ENCODE measurements at places on chromosomes 5 and 9.

GRCh38 chr9:36762958-36763357, 190.3 kb downstream of the MELK start:
- DNase-seq, result no peak

DNA sequence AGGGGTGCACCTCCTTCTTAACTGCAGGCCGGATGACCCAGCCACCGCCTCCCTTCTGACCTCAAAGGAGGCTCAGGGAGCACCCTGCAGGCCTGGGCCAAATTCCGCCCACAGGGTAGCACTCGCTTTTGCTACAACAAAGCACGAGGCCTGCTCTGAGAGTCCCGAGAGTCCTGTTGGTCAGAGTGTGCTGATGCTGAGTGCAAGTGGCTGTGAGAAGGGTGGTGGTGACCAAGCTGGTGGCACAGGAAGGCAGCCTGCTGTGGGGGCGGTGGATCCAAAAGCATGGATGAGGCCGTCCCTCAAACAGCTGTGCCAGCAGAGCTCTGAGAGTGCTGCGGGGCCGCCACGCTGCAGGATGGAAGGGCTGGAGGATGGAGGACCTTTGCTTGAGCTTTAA, 101.8 kb downstream of the AK8 start:
- DNase-seq, result no peak

DNA sequence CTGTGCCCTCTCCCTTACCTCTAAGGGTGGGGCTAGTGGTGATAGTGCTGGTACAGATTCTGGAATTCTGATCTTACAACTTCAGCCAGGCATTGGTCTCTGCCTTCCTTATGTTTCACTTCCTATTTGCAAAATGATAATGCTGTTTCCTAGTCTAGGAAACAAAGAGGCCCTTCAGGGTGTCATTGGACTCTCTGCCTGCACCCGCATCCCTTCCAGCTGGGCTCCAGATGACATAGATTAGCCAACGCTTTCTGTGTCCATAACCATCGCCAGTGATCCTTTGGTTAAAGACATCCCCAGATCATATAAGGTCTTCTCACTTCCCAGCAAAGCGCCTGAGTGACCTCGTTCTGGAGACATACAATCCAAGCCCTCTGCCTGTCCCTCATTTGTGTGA, 180.7 kb downstream of the ERCC6L2 start:
- DNase-seq, result no peak

DNA sequence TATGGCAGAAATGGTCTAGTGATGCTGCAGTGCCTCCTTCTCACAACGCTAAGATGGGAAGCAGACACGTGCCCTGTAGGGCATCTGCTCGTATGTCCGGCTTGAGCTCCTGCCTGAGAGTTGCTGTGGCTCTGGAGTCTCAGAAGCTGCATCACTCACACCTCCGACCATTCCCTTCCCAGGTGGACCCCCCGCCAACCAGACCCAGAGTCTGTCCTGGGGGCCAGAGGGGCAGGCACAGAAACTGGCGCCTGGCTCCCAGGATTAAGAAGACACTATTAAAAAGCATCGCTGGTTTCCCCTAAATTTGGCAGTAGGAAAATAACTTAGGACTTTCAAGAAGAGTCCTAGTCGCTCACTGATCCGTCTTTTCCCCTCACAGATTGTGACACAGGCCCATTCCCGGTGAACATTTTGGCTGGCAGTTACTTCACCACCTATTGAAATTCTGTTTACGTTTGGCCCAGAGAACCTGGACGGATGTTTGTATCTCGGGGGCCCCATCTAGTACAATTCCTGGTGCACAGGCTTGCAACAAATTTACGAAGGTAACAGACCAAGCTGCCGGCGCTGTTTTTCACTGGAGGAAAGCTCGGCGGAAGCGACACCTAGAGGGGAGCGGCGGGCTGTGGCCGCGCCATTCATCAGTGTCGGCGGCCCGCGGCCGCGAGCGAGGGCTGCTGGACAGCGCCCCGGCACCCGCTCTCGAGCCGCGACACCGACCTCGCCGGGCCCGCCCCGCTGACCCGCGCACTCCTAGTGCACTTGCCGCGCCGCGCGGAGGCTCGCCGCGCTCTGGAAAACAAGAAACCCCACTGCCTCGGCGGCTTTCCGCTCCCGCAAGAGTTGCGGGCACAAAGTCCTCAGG, 1.6 kb downstream of the FSTL4 start:
- no peak for DNase-seq

DNA sequence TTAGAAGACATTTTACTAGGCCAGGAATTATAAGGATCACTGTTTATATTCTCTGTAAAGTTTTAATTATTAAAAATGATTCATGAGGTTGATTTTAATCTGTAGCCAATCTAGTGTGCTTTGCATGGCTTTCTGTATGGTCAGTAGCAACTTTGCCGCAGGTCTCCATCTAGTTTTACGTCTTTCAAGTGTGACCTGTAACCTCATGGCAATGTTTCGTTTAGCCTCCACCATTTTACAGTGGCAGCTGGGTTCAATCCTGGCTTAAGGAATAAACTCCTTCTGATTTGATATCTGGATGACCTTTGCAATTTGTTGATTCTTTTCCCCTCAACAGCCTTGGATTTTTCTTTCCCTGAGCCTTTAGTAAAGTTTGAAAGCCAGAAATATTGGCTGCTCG, 434.5 kb upstream of the CDH9 start:
- no peak for DNase-seq

DNA sequence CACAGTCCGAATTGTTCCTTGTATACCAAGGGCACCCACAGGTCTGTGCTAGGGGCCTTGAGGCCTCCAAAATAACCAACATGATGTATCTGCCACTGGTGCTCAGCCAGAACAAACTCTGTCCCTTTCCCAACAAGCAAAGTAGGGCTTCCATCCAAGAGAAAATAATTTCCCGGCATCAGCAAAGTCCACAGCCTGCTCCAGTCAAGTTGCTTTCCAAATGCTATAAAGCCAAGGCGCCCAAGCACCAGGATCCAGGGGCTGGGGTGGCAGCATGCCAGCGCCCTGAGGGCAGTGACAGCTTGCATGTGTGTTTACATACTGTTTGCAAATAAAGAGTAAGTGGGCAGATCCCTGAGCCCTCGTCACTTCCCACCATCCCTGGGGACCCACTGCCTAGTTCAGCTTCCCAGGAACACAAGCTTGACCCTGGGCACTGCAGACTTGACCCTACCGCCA, 155.9 kb downstream of the ERCC6L2 start:
- no peak for DNase-seq

Measured in amniotic stem cell (primary cell).